ENCODE measurements at places on chromosomes 1 and 21.

- no peak for DNase-seq
These were observed 142.9 kb upstream of the USP25 start for GRCh38 chr21:15586752-15587427.

GRCh38 chr1:118084400-118084799 is 100.6 kb downstream of the SPAG17 start:
- no peak for DNase-seq

GRCh38 chr1:247857069-247857984 is at the start of gene TRIM58:
Gene TRIM58, plus strand, starts transcription at chr1:247857187. Its CDS starts 60 bp downstream, at chr1:247857247.
- no peak for DNase-seq

DNA sequence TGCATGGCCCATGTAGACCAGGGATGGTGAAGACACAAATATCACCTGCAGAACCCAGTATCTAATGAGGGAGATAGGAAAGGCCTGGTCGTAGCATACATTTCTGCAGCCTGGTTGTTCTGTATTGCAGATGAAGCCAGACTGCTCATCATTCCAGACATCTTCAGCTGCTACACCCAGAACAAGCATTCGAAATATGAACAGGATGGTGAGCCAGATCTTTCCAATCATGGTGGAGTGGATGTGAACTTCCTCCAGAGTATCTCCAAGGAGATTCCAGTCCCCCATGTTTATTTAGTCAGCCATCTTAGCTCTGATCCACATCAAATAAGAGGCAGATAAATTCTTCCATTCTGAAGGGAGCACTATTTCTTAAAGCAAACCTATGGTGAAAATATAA is 2.7 kb upstream of the MYCBP start:
- no peak for DNase-seq

DNA sequence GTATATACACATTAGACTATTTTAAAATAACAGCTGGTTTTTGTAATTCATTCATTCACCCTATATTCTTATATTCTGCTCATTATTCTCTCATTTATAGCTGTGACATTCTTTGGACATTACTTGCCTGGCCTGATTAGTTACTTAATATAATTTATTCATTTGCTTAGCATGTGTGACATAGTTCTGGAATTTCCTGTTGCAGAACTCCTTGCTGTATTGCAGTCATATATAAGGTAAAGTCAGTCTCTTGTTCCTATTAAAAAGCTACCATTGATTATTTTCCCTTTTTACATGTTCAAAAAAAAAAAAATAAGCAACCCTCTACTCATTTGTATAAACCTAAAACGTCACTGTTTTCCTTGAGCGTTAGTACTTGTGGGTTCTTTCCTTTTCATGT is 23.9 kb downstream of the GNAT2 start:
- no peak for DNase-seq

DNA sequence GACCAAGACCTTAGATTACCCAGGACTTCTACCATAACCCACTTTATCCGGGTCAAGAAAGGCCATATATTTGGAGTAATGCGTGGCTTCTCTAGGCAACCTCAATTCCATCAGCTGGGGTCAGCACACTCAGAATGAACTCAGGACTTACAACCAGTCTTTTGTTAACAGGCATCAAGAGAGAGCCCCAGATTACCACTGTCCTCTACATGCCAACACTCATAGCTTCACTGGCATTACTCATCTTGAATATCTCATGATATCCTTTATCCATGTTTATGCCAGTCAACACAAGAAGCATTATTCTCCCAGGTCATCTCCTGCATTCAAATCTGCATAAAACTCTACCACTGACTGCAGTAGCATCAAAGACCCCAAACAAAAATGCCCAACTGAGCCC is 6.6 kb upstream of the FCGR2A start:
- no peak for DNase-seq

- DNase-seq: no peak
These were observed 310.0 kb upstream of the RUNX1 start for GRCh38 chr21:35359076-35359475.

- DNase-seq: no peak
These were observed 185.1 kb upstream of the LMO4 start for GRCh38 chr1:87143413-87144135.

GRCh38 chr1:208541225-208541855 is 297.2 kb upstream of the PLXNA2 start:
- DNase-seq: no peak

DNA sequence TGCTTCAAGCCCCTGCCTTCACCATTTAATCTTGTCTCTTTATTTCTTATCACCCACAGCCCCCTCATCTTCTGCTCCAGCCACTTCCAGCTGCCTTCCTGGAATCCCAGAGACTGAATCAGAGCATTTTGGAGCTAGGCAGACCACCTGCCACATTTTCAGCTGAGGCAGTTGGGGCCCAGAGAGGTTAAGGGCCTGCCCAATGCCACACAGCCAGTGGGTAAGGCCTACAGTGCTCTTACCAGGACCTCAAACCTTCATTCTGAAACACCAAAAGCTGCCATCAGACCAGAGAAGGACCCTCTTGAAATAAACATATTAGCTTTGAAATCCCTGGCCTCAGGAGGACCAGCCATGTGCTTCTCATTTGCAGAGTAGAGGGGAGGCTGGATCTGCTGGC is 17.6 kb upstream of the SLC6A17 start:
- no peak for DNase-seq

- DNase-seq: no peak
These were observed 30.6 kb upstream of the COL6A1 start for GRCh38 chr21:45950740-45951515.

GRCh38 chr1:174068000-174068399 is 45.8 kb upstream of the RC3H1 start:
- no peak for DNase-seq

- no peak for DNase-seq
These were observed 213.0 kb downstream of the CRB1 start for GRCh38 chr1:197481101-197481500.

DNA sequence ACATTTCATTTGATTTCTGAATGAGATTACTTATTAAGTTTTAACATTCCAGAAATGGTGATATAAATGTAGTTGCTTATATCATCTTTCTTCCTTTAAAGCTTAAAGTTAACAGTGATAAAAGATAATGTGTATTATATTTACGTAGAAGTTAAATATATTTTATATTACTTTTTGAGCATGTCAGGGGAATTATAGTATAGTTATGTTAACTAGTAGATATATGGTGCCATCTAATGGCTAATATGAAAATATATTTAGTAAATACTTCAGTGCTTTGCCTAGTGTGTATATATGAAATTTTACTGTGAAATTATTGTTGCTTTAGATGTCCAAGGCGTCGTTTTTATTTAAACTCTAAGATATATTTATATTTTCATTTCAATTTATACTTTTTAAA is 51.5 kb downstream of the SYT14 start:
- DNase-seq: no peak

DNA sequence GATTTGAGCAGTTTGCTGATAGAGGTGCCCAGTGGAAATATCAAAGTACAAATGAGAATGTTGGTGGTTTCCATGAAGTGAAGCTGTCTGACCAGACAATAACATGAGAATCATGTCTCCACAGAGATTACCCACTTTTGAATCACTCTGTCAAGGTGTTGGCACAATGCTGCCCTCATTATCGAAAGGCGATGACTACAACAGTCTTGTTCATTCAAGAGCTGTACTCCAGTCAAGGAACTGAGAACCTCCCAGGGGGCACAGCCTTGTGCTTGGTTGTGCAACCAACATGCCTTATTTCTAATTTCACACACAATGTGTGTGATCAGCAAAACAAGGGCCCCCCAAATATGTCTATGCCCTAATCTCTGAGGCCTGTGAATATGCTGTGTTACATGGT is 35.7 kb downstream of the ETS2 start:
- DNase-seq: no peak

- no peak for DNase-seq
These were observed 1093.2 kb upstream of the ADGRL4 start for GRCh38 chr1:80099713-80100112.

GRCh38 chr1:204991342-204991844 is 51.6 kb upstream of the CNTN2 start:
- DNase-seq: no peak

DNA sequence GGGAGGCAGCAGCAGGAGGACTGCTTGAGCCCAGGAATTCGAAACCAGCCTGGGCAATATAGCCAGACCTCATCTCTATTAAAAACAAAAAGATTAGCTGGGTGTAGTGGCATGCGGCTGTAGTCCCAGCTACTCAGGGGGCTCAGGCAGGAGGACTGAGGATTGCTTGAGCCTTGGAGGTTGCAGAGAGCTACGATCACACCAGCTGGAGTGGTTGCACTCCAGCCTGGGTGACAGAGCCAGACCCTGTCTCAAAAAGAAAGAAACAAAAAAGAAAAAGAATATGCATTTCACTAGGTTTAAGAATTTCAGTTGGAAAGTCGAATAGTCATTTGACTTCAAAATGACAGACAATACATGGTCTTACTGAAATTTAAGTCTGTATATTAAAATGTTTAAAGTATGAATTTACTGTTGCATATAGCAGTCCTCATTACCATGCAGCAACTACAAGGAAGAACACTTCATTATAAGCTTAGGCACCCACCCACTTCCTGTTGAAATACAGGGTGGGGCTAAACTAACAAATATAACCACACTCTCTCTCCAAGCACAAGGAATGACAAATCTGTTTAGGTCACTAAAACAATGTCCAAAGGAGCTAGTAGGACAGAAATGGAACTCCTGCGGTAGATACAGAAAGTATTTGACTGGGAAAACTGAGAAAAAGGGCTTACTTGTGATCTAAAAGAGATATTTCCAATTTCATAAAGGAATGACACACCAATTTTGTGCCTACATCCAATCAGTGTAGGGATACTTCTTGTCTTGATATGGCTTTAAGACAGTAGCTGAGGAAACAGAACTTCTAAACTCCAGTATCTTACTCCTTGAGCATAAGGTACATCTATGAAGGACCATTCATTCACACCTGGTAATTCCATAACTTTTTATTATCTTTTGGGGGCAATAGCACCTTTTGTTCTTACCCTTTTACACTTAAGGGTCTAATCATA is 44.1 kb downstream of the GPR3 start:
- no peak for DNase-seq

DNA sequence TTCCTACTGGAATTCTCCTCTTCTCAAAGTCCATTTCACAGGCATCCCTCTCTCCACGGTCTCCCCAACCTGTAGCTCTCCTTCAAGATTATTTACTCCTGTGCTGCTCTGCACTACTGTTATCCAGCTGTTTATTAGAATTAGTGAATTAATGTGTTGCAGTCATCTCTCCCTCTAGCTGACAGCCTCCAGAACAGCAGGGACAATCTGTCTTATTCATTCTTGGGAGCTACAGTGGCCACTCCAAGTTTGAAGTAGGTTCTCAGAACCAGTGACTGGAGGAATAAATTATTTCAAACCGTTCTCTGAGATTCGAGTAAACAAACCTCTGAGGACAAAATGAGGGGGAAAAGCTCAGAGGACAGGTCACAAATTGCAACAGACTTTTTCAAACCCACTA is 330.9 kb downstream of the RRAGC start:
- no peak for DNase-seq

- DNase-seq: no peak
These were observed 24.8 kb upstream of the MTF1 start for GRCh38 chr1:37884145-37884544.

- no peak for DNase-seq
These were observed 210.7 kb upstream of the EDN2 start for GRCh38 chr1:41695118-41695745.

DNA sequence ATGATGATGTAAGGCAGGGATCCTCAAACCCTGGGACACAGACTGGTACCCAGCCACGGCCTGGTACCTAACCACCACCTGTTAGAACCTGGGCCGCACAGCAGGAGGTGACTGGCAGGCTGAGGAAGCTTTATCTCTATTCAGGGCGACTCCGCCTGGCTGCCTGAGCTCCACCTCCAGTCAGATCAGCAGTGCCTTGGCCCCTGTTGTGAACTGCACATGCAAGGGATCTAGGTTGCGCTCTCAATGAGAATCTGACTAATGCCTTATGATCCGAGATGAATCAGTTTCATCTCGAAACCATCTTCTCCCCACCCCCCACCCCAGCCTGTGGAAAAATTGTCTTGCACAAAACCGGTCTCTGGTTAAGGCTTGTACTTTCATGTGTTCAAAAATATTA is 4.2 kb downstream of the RNPC3 start:
- peak; percentile 76 for DNase-seq

GRCh38 chr1:60589916-60590315 is 492.4 kb upstream of the NFIA start:
- DNase-seq: no peak

DNA sequence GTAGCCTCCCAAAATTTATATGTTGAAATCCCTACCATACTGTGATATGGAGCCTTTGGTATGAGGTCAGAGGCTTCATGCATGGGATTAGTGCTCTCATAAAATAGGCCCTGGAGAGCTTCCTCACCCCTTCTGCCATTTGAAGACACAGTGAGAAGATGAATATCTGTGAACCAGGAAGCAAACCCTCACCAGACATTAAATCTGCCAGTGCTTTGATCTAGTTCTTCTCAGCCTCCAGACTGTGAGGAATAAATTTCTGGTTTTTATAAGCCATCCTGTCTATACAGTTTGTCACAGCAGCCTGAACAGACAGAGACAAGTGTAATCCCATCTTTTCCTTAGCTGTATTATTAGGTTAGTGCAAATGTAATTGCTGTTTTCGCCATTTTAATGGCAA is 88.4 kb downstream of the OLFML2B start:
- DNase-seq: no peak

DNA sequence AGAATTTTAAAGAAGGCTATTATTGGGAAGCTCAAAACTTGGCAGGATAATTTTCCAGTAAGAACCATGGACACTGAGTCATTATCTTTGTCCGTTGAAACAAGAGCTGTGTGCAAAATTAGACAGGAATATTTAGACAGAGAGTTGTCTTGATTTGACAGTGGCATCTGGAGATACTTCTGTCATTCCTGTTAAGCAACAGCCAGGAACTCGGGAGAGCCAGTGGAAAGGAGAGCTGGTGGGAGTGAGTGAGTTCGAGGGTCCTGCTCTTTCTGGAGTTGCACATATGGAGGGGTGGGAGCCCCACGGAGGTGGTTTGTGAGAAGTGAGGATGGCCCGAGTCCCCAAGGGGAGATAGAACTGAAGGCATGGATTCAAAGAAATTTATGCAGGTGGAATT is 3.1 kb downstream of the COQ8A start:
- no peak for DNase-seq

DNA sequence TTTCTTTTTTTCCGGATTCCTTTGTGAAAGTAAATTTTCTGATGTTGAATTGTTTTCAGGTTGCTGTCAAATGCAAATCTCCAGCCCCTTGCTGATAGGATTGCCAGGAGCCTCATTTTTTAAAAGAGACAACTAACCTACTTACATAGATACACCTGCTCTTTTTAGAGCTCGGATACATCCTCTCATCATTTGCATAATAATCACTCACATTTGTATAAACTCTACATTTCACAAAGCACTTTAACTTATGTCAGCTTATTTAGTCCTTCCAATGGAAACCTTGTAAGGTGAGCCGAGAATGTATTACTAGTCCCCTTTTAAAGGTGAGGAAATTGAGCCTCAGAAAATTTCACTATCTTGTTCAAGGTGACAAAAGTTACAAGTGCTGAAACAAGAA is 84.8 kb downstream of the KCTD3 start:
- DNase-seq: no peak

- no peak for DNase-seq
These were observed 353.2 kb downstream of the PTBP2 start for GRCh38 chr1:97074771-97075170.

- peak; percentile 7 for DNase-seq
These were observed 229.7 kb upstream of the CACYBP start for GRCh38 chr1:174769961-174770549.

GRCh38 chr1:23928789-23929188 is 15.6 kb upstream of the CNR2 start:
- no peak for DNase-seq

All from stimulated activated CD4-positive, alpha-beta T cell treated with anti-CD3 and anti-CD28 coated beads, Interleukin-4, amount 100 ng/mL, for 24 hours (primary cell).